Activated CD8-positive, alpha-beta T cell treated with anti-CD3 and anti-CD28 coated beads for 36 hours (primary cell): ENCODE measurements at places on chromosomes 7 and 10. TPM values are rescaled to one million over a fixed set of nuclear protein-coding genes. Genes with fewer than 3 reads are reported as not detected.
A peak's percentile ranks its signal among the peaks of the same experiment; 100 is the strongest.

The ZNRF2 gene
- 8.9 TPM for total RNA-seq

The COL17A1 gene
- total RNA-seq, result not detected

The FEZF1 gene
- total RNA-seq, result not detected

The C10orf143 gene
- 4.4 TPM for total RNA-seq

The FLNC gene
- 0.14 TPM for total RNA-seq

The SERPINE1 gene
- 1.2 TPM for total RNA-seq

The UPK3BL2 gene
- 22.3 TPM for total RNA-seq

The PRSS2 gene
- not detected for total RNA-seq

The CPVL gene
- not detected for total RNA-seq

The DPCD gene
- total RNA-seq, result 19.0 TPM

The RASA4B gene
- total RNA-seq, result 31.3 TPM

The ZCCHC24 gene
- 1.0 TPM for total RNA-seq

The ACSM6 gene
- not detected for total RNA-seq

- no peak for DNase-seq
Observed at GRCh38 chr7:148903504-148903903, 19.4 kb upstream of the EZH2 start.

GRCh38 chr10:27744802-27745731, 552 bp downstream of the MKX start:
- peak; percentile 43 for DNase-seq

DNA sequence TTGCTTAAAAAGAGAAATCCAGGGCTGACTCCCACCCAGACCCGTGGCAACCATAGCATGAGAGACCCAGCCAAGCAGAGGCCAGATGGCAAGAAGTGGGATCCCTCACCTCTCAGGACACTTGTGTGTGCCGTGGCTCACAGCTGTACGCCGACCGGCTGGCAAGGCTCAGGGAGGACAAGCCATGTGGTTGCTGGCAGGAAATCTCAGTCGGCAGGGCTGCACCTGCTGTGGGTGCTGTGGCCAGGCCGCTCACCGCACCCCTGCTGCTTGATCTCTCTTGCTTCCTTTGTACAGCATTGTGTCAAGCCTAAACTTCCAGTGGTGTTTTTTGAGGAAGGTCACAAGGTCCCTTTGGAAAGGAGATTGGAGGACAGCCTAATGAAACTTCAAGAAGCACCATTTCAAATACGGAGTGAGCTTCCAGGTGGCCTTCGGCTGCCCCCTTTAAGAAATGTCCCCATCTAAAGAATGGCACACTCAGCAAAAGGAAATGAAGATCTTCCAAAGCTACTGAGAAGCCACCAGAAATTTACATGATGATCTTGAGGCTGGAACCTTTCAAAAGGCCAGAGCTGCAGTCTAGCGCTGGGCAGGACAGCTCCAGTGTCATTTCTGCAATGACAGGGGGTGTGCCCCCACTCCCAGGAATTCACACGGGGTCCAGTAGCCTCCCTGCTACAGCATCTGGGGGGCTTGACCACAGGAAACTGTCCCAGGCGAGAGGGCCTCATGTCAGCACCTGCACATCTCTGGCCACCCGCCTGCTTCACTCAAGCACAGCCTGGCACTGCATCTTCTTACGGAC, 409.0 kb upstream of the MGMT start:
- DNase-seq, result peak; percentile 68

DNA sequence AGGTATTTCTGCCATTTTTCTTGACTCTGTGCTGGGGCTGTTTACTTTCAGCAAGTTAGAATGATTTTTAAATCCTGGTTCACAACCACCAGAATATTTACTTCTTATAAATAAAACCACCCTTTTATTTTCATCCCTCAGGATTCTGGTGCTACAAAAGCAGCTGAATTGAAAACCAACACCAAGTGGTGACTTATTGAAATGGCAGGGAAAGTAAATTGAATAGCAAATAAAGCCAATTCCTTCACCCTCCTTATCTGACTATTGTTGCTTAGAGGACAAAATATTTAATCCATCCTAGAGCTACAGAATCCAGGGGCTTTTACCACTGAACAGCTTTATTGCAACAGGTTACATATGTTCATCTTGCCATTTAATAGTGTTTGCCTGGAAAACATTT, 828.6 kb upstream of the GHITM start:
- no peak for DNase-seq

GRCh38 chr10:73762915-73763314, 18.7 kb downstream of the SEC24C start:
- DNase-seq, result no peak

GRCh38 chr7:46452561-46453135, 531.6 kb upstream of the IGFBP3 start:
- DNase-seq, result no peak

- DNase-seq, result peak; percentile 48
Observed at GRCh38 chr10:116848032-116848943, 1.0 kb upstream of the ENO4 start.

DNA sequence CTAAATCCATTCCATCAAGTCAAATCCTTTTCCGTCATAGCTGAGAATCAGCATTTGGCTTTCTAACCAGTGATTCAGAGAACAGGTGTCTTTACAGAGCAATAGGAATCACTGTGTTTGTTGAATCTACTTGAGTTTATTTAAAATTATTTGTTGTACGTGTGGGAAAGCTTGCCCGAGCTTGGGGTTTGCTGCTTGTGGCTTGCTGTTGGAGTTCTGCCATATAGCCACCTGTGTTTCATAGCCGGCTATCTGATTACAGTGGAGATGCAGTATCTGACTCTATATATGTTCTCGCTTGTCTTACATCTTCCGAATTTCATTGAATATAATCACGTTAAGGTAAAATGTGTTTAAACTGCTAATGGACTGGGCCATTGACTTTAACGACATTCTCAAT, 274.3 kb upstream of the MKI67 start:
- no peak for DNase-seq

- no peak for DNase-seq
Observed at GRCh38 chr7:31261341-31261740, 79.2 kb downstream of the NEUROD6 start.

GRCh38 chr10:10878963-10879362, 138.7 kb upstream of the CELF2 start:
- no peak for DNase-seq

DNA sequence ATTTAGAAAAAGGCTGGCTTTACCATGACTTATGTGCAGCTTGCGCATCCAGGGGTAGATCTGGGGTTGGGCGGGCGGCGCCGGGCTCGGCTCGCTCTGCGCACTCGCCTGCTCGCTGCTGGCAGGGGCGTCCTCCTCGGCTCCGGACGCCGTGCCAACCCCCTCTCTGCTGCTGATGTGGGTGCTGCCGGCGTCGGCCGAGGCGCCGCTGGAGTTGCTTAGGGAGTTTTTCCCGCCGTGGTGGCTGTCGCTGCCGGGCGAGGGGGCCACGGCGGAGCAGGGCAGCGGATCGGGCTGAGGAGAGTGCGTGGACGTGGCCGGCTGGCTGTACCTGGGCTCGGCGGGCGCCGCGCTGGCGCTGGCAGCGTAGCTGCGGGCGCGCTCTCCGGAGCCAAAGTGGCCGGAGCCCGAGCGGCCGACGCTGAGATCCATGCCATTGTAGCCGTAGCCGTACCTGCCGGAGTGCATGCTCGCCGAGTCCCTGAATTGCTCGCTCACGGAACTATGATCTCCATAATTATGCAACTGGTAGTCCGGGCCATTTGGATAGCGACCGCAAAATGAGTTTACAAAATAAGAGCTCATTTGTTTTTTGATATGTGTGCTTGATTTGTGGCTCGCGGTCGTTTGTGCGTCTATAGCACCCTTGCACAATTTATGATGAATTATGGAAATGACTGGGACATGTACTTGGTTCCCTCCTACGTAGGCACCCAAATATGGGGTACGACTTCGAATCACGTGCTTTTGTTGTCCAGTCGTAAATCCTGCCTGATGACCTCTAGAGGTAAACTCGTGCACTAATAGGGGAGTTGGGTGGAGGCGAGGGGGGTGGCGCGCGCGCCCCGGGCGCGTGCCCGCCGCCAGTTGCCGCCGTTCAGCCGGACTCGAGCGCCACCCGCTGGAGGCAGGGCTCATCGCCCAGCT, at the start of gene HOXA5:
Gene HOXA5 (minus strand): TSS at position 659 of the 927 bp plus-strand sequence. CDS start 74 bp downstream, at position 585.
- DNase-seq, result no peak

DNA sequence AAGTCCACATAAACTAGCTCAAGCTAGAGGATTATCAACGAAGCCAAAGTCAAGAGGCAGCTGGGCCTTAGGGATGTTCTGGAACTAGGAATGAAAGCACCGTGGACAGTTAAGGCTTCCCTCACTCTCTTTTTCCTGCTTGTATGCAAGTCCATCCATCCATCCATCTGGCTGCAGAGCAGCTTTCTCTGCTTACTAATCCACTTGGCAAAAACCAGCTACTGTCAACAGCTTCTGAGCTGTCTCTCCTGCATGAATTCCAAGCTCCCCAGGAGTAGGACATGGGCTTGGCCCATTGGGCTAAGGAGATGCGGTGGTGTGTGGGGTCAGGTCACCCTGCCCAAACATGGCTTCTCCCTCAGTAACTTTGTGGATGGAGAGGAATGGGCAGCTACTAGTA, 66.2 kb downstream of the NAMPT start:
- no peak for DNase-seq

DNA sequence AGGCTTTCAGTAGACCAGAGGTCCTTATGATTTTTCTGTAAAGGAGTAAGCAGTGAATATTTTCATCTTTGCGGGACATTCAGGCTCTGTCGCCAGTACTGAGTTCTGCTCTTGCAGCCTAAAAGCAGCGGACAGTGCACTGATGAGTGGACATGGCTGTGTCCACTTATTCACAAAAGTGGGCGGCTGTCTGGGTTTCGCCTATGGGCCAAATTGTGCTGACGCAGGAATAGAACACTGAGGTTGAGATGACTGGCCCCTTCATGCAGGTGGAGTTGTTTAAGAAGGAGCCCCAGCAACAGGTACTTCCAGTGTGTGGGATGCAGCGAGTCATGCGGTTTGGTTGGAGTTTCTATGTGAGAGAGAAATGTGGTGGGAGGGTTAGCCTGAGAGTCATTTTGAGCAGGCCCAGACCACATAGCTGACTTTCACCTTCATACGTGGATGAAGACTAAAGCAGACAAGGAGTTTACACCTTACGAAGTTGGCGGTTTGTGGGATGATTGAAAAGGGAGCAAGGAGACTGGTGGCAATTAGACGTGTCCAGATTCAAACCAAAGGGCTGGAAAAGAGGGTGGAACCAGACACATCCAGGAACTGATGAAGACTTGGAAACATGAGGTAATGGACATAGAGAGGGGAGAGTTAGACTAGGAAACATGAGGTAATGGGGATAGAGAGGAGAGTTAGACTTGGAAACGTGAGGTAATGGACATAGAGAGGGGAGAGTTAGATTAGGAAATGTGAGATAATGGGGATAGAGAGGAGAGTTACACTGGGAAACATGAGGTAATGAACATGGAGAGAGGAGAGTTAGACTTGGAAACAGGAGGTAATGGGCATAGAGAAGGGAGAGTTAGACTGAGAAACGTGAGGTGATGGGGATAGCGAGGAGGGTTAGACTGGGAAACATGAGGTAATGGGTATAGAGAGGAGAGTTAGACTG, 38.2 kb downstream of the WDR37 start:
- DNase-seq, result peak; percentile 90

- peak; percentile 71 for DNase-seq
Observed at GRCh38 chr7:149790146-149790548, 16.8 kb upstream of the ZNF467 start.

GRCh38 chr10:133441780-133442179, 12.0 kb upstream of the SCART1 start:
- DNase-seq, result no peak

- no peak for DNase-seq
Observed at GRCh38 chr10:43846968-43847367, 198.3 kb upstream of the ZNF32 start.

- no peak for DNase-seq
Observed at GRCh38 chr10:70206762-70207161, 26.5 kb downstream of the PPA1 start.

DNA sequence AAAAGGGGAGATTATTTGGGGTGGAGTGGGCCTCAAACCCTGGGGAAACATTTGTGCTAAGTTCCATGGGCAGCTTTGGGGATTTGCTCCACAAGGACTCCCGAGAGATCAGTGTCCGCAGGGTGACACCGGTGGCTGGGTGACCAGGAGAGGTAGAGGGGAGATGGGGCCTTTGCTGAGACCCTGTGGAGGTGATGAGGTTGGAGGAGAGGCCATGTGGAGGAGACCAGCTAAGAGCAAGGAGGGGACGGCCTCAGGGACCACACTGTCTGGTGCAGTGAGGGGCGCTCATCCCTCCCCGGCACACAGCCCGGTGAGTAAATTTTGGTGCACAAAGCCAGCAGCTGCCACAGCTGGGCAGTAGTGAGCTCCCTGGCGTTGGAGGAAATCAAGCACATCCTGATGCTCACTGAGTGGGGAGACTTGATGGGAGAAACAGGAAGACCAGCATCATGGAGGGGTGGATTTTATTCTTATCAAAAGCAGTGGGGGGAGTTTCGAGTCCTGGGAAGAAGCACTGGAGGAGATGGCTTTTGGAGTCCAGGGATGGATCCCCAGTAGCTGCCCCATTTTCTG, 20.2 kb upstream of the ELFN1 start:
- no peak for DNase-seq

GRCh38 chr7:18317941-18318340, 177.6 kb upstream of the HDAC9 start:
- no peak for DNase-seq

DNA sequence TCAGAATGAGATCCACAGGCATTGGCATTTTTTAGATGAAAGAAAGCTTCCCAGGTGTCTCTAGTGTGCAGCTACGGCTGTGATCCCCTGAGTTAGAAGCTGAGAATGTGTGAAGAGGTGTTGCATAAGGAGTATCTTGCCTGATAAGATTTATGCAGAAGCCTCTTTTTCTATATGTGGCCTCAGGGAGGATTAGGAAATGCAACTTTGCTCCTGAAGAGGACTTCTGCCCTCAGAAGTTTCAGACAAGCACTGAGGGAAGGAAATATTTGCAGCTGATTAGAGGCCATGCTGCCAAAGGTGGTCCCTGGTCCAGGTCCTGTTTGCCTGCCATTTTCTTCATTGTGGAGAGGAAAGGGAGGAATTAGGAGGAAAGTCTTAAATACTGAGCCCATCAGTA, 551.8 kb downstream of the PHTF2 start:
- no peak for DNase-seq

GRCh38 chr7:16811551-16811950, 6.8 kb upstream of the AGR2 start:
- no peak for DNase-seq

DNA sequence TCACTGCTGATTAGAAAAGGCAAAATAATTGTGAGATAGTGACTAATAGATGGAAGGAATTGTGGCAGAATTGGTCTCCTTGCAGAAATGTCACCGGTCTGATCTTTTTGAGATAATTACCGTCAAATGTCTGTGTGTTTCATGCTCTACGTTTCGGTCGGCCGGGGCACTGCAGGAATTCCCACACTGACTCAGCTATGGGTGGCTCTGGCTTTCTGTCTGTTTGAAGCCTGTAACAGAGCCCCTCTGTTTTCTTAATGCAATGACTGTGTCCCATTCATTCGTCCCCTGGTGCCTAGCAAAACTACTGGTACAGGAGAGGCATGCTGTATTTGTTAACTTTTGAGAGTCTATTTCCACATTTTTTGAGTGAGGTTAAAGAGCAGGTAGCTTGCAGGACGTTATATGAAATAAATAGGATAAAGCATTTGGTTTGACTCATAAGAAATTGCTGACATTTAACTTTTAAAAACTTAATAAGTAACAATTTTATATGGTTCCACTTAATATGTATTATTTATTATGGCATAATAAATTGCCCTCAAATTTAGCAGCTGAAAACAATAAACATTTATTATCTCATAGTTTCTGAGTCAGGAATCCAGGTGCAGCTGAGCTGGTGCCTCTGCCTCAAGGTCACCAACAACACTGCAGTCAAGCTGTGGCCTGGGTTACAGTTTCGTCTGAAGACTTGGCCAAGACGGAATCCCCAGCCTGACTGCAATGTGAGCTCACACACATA, 53.3 kb upstream of the CTBP2 start:
- DNase-seq, result no peak
